Glomerular endothelial cell (primary cell): ENCODE measurements at places on chromosomes 2 and 18. TPM values are rescaled to one million over a fixed set of nuclear protein-coding genes. Genes with fewer than 3 reads are reported as not detected.

- DNase-seq = no peak
These were observed at the start of gene SATB2 for GRCh38 chr2:199457147-199458008. TSS of gene SATB2 (minus strand) at chr2:199457939. CDS start at chr2:199456037, 1,902 bp downstream.

GRCh38 chr2:121348128-121348740, 63.2 kb upstream of the TFCP2L1 start:
- no peak for DNase-seq

DNA sequence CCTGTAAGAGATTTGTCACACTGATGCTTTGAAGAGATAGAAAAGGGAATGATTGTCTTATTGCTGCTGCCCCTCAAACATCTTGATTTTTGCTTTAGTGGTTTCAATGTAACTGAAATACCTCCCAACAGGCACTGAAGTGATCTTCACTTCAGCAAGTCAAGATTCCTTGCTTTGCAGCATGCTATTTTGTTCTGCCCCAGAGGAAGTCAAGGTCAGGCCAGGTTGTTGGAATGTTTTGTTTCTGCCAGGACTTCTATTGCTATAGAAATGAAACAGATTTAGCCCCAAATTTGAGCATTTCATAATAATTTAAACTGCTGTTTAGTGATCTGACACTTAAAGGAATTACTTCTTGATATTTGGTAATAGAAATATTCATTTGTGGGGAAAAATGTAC, 277.6 kb downstream of the ZNF804A start:
- DNase-seq = peak; percentile 5

GRCh38 chr2:236446521-236446920, 123.1 kb upstream of the ACKR3 start:
- no peak for DNase-seq

GRCh38 chr2:12856934-12857601, 140.3 kb downstream of the TRIB2 start:
- DNase-seq = peak; percentile 69

DNA sequence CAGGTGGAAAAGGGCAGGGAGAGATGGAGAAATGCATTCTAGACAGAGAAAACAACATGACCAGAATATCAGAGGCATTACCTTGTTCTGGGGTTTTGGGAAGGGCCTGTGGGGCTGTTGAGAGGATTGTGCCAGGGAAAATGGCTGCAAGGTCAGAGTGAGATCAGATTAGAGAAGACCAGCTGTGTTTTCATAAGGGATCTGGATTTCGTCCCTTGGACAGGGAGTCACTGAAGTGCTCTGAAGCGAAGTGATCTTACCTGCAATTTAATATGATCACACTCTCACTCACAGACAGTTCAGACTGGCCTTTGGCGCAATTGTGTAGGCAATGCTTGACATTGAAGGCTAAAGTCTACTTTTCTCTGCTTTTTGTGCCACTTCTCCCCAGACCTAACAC, 20.3 kb upstream of the REG3G start:
- DNase-seq = no peak

CFAP65 gene
- total RNA-seq = not detected in 2 replicates

ACTG2 gene
- 1.6 TPM in 1 of 2 replicates, not detected in the other for total RNA-seq
